ENCODE measurements at places on chromosomes 4 and X.

DNA sequence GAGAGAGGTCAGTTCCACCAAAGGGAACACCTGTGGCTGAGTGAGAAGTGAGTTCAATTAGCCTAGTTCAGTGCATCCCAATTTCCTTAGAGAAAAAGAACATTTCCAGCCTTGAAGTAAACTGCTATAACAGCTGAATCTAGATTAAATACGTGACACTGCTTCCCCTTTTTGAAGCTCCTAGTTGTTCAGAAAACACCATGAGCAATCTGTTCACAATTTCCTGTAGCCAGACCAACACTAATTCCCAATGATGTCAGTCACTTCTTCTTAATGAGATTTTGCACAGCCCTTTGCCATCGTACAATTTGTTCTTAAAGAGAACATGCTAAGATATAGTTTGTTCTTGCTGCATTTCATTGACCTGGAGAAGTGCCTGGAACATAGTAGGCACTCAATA lies 144.6 kb upstream of the EDNRA start:
- no peak for DNase-seq

DNA sequence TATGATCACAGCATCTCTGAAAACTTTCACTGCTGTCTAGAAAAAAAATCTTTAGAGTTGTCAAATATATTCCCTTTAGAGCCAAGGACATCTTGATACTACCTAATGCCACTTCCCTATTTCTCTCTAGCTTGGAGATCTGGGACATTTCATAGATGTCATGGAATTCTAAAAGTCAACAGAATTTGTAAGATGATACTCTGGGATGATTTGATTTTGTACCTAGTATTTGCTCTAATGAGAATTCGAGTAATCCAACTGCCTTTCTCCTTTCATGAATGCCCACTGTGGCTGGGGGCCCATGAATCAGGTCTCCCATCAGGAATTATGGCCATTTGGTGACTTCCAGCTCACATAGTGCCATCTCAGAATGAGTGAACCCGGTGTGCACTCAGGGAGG lies 73.2 kb downstream of the NHS start:
- no peak for DNase-seq

GRCh38 chr4:121376556-121376955 lies 4.3 kb downstream of the QRFPR start:
- DNase-seq, result no peak

DNA sequence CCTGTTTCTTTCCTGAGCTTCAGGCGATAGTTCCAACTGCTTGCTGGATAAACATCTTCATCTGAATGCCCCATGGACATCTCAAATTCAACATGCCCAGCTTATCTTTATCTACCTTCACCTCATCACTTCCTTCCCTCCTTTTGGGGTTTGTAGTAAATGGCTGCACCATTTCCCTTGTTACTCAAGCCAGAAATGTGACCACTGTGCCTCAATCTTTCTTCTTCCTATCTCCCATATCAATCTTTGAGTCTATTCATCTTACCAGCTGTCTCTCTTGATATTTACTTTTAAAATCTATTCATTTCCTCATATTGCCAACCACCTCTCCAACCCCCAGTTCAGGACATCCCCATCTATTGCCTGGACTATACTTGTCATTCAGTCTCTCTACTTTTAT lies 155.4 kb downstream of the PPA2 start:
- DNase-seq, result no peak

GRCh38 chrX:47217121-47217851 lies 1.2 kb upstream of the CDK16 start:
- no peak for DNase-seq

All from AG04449 (cell line).